GM12878 (cell line): ENCODE measurements at places on chromosomes 13 and 19.

GRCh38 chr19:658916-659839 lies 3.8 kb downstream of the RNF126 start:
- DNase-seq, result no peak

GRCh38 chr13:38636761-38637160 lies 50.1 kb upstream of the FREM2 start:
- DNase-seq, result no peak

GRCh38 chr13:53066411-53066810 lies 37.8 kb downstream of the OLFM4 start:
- no peak for DNase-seq

DNA sequence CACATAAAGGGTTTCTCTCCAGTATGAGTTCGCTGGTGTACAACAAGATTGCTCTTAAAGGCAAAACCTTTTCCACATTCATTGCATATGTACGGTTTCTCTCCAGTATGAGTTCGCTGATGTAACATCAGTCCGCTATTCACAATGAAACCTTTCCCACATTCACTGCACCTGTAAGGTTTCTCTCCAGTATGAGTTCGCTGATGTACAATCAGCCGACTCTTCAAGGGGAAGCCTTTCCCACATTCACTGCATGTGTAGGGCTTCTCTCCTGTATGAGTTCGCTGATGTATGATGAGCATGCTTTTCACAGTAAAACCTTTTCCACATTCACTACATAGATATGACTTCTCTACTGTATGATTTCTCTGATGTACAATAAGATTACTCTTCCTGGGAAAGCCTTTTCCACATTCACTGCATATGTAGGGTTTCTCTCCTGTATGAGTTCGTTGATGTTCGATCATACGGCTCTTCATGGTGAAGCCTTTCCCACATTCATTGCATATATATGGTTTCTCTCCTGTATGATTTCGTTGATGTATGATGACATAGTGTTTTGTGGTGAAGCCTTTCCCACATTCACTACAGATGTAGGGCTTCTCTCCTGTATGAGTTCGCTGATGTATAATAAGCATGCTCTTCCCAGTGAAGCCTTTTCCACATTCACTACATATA lies 6.0 kb upstream of the ZNF614 start:
- no peak for DNase-seq

GRCh38 chr13:28392896-28393505 lies 101.9 kb downstream of the FLT1 start:
- DNase-seq, result no peak

DNA sequence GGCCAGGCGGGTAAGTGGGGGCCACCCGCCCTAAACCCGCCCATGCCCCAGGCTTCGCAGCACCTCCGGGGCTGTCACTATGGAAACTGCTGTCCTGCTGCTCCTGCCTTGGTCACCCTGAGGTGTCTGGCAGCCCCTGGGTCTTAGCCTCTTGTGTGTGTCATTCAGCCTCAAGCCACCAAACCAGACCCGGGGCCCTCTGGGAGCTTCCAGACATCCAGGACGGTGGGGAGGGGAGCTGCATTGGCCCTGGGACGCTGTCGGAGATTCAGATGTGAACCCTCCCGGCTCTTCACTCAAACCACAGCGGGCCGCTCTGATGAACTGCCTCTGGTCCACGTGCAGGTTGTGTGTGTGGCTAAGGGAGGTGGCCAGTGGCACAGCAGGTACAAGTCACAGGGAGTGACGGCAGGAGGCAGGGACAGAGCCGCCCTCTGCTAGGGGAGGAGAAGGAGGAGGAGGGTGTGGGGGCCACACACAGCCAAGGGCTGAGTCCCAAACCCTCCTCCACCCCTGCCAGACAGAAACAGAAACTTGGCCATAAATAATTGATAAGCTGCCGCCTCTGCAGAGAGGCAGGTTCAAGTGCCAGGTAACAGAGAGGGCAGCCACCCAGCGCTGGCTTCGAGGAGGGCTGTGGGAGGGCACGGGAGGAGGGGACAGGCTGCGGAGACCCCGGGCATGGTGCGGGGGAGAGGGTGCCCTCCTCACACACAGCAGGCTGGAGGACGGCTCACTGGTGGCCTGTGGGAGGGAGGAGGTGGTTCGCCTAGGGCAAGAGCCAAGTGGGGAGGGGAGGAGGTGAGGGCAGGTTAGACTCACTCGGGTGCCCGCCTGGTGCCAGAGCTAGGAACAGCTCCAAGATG lies 8.0 kb downstream of the NANOS3 start:
- DNase-seq, result no peak

DNA sequence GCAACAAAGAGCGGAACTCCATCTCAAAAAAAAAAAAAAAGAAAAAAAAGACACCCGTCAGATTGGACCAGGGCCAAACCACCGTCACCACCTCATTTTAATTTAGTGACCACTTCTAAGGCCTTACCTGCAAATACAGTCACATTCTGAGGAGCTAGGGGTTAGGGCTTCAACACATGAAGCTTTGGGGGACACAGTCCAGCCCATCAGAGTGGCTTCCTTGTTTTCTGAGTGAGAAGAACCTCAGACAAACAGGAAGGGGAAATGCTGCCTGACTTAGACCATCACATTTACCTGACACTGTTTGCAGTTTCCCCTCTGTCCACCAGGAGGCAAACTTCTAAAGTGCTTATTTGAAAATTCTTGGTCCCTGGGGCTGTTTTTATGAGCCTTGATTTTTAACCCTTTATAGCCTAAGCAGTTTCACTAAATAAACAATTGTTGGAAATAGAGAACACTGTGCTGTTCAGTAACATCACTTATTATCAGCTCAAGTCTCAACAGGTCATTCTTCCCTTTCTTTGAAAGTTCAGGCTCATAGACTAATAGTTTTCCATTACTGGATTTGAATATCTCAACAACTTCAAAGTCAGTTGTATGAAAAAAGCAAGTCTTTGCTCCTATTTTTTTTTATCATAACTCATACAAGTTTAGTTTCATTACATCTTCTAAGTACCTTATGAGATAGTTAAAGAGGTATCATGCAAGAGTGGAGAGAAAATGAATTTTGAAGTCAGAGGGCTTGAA lies 74.9 kb upstream of the WASF3 start:
- peak; percentile 23 for DNase-seq

- peak; percentile 7 for DNase-seq
Observed at GRCh38 chr13:100875392-100876043, 200.9 kb upstream of the TMTC4 start.

DNA sequence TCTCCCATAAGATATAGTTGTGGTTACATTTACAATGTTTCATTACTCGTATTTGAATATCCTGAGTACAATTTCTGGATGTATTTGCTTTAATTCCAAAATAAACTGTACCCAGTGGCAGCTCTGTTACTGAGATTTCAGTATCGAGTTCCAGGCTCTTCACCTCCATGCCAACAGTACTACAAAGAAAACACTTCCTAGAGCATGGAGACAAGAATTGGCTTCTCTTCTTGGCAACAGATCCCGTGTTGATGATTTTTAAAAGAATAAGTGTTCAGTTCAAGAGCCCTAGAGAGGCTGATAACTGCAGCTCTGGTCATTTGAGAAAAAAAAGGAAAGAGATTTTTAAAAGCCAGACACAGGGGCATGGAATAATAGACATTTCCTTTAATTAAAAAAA lies 302.8 kb downstream of the EFNB2 start:
- no peak for DNase-seq

- DNase-seq, result no peak
Observed at GRCh38 chr13:31081316-31081715, 80.4 kb downstream of the HSPH1 start.

DNA sequence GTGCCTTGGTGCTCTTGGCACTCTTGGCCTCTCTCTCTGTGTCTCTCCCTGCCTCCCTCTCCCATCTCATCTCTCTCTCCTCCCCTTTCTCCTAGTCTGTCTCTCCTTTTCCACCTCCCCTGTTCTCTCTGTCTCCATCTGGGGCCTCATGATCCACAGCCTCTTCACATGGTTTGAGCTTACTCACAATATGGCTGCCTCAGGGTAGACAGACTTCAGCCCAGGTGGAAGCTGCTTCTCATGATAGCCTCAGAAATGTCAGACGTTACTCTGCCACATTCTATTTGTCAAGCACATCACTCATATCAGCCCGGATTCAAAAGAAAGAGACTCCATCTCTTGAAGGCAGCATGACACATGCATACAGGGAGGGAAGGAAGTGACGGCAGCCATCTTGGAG lies 18.4 kb upstream of the S1PR4 start:
- no peak for DNase-seq

DNA sequence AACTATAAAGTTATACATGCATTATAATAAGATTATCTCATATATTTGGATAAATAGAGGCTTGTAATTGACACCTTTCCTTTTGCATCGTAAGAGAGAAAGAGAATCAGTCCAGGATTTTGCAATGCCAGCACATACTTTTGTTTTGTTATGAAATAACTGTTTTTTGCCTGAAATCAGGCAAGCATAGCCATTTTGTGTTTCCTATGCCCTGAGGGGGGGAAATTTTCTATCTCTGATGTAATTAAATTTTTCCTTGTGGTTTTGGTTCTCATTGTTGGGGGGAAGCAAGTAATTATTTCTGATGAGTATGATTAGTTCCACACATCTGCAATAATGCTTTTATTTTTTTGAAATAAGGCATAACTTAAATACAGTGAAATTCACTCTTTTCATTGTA lies 229.4 kb downstream of the NDFIP2 start:
- DNase-seq, result no peak

- no peak for DNase-seq
Observed at GRCh38 chr19:36256853-36257519, 42.1 kb downstream of the ZNF146 start.

GRCh38 chr13:87003265-87003664 lies 667.9 kb upstream of the SLITRK5 start:
- DNase-seq, result no peak

DNA sequence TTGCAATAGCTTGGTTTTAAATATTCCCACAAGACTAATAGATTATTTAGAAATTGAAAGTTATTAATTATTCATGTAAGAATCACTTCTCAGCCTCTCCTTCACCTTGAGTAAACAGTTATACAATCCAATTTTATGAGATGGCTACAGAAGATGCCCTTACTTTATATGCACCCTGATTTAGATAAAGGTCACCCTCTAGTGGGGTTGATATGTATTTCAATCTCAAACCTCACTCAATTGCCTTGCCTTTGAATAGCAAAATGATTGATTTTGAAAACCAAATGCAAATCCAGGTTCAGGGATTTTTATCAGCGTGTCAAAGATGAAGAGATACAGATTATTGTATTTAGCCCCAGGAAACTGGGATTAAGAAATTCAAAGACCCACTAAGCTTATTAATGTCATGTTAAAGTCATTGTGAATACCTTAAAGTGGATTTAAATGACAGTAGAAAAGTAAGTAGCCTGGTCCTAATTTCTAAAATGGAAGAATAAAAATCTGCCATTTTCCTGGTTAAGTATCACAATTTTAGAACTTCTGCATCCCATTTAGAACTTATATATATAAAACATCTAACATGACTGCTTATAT lies 305.1 kb downstream of the ITGBL1 start:
- no peak for DNase-seq

DNA sequence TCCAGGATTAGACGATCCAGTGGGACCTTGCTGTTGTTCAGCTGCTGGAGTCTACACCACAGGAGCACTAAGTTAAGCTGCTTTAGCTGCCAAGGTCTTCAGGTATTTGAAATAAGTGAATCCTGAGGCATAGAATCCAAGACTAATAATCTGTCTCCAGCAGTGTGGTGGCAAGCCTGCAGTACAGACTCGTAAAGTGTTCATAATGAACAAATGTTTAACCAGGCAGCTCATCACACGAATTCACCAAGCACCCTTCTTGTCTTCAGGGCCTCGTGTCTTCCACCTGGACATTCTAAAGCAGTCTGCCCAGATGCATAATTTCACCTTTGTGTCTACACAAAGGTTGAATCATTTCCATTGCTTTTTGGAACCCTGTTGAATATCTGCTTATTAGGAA lies 5.3 kb downstream of the ATP11A start:
- DNase-seq, result no peak

GRCh38 chr19:54391589-54392061 lies 23.6 kb upstream of the TTYH1 start:
- no peak for DNase-seq
